HT1080 (cell line): ENCODE measurements at places on chromosomes 5 and 9.
A peak's percentile ranks its signal among the peaks of the same experiment; 100 is the strongest.

DNA sequence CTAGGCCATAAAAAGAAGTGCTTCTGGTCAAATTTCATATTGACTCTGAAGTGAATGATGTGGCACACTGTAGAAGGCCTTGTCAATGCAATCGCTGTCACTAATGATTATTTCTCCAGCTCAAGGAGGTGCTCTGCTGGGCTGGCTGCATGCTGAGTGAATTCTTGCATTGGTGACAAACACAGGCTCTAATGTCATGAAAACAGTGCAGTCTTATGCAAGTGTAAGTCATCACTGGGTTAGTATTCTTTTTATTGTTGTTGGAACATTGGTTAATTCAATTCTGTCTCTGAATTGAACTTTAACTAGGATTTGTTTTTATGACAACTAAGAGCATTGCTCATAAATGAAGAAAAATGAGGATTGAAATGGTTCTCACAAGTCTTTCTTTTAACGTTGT, 57.3 kb upstream of the CD180 start:
- DNase-seq = no peak

DNA sequence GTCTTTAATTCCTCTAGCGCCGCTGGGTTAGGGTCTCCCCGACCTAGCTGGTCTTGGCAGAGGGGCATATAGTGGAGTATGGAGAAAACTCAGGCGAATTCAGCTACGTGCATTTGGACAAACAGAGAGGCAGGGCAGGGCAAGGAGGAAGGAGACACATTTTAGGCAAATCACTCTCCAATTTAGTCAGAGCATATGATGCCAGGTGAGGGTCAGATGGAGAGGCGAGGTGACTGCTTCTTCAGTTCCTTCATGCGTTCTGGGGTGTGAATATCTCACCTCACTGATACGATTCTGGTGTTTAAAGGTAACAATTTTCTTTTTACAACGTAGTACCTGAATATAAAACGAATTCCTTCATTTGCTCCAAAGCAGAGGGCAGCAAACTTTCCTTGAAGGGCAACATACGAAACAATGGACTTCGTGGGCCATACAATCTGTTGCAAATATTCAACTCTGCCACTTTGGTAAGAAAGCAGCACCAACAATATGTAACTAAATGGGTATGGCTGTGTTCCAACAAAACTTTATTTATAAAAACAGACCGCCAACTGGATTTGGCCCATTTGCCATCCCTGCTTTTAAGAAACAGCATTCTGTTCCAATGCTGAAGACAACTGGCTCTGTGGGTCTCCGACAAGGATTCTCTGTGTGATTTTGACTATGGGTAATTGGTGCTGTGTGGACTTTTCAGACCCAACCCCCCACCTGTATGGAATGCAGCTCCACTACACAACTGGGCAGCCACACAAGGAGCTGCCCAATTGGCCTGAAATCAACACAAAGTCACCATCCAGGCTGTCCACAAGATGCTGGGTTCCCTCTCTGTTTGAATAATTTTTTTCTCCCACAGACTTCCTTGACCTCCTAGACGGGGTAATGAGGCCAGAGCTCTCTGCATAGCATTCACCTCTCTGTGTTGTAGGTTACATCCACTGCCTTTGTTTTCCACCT, 53.8 kb downstream of the RAPGEF1 start:
- DNase-seq = no peak

- peak; percentile 20 for DNase-seq
Measured at GRCh38 chr5:85823462-85824426, 794.0 kb upstream of the COX7C start.

GRCh38 chr5:93477816-93478215, 103.2 kb downstream of the NR2F1-AS1 start:
- DNase-seq = no peak

GRCh38 chr5:124210111-124210910, 536.1 kb downstream of the ZNF608 start:
- no peak for DNase-seq

- DNase-seq = peak; percentile 56
Measured at GRCh38 chr5:28234356-28234968, 1196.1 kb upstream of the CDH9 start.

DNA sequence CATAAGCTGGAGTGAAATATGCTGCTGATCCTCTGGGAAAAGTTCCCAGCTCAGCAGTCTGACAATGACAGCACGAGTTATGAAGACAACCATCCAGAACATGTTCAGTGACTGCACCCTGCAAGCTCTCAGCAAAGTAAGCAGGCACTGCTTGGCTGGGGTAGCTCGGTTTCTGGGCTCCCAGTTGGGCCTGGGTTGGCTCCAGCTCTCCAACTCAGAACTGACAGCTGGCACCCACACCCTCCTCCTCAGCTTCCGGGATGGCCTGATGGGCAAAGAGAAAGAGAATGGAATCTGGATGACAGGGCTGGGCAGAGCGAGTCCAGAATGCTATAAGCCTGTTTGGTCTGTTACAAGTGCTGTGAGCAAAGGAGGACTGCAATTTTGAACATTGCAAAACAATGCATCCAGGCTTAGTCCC, 185.0 kb downstream of the CSNK1G3 start:
- DNase-seq = peak; percentile 8

GRCh38 chr5:157718519-157718918, 12.7 kb upstream of the THG1L start:
- peak; percentile 71 for DNase-seq

DNA sequence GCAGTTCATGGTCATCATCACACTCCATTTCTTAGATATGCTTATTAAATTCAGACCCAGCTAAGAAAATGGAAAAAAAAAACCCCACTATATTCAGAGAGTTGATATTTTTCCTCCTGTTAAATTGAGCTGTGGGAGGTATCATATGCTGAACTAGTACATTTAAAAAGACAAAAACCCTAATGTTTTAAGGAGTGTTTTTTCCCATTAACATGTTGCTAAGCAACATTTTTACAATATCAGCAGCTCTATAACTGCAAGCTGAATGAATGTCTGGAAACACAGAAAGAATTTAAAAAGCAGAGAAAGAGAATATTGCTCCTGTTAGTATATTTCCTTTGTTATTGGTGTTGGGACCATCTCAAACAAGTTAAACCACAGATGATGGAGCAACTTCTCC, 265.8 kb upstream of the GRIA1 start:
- DNase-seq = no peak

GRCh38 chr5:93411716-93412115, 169.3 kb downstream of the NR2F1-AS1 start:
- DNase-seq = no peak

DNA sequence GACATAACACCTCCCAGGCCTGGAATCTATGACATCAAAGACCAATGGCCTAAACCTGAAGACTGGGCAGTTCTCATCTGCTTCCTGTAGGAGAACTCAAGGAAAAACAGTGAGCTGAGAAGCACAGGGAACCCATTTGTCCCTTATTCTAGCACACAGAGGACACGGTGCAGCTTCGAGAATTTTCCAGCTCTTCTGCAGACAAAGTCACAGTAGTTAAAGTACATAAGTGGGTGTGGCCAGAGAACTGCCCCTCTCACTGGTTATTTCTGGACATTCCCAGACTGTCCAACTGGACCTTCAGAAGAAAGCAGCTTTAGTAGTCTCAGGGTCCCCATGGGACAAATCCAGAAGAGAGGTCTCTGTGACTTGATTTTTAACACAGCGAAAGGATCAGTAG, 114.6 kb downstream of the KLHL3 start:
- DNase-seq = no peak

GRCh38 chr5:60945813-60946187, 795 bp downstream of the NDUFAF2 start:
- DNase-seq = peak; percentile 45

DNA sequence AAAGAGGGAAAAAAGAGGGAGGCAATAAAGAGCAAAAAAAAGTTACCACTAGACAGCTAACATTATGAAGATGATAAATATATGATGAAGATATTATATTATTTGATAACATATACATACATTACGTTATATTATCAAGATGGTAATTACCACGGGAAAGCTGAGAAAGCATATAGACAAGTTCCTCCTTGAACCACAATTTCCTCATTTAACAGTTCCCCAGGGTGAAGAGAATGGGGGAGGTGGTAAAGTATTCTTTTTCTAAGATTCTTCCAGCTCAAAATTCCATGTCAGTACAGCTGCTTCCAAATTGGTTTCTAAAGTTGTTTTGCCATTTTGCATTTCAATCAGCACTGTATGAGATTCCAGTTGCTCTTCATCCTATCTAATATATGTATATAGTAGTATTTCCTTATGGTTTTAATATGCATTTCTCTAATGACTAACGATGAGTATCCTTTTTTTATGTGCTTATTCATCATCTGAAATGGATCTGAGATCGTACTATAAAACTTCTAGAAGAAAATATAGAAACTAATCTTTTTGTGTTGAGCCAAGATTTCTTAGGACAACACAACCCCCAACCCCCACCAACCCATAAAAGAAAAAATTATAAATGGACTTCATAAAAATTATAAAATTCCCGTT, 49.5 kb upstream of the C9orf72 start:
- DNase-seq = no peak

DNA sequence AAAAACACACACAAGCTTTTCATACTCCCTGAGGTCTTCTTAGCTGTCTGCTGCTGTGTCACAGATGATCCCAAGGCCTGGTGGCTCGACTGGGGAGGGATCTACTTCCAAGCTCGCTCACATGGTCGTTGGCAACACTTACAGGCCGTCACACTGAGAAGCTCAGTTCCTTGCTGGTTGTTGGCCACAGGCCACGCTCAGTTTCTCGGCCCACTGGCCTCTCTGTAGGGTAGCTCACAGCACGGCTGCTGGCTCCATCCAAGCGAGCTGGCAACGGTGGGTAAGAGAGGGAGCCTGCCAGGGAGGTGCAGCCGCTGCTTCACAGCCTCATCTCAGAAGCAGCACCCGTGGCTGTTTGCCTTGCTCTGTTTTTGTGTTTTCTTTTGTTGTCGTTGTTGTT, 43.8 kb upstream of the GFPT2 start:
- no peak for DNase-seq

DNA sequence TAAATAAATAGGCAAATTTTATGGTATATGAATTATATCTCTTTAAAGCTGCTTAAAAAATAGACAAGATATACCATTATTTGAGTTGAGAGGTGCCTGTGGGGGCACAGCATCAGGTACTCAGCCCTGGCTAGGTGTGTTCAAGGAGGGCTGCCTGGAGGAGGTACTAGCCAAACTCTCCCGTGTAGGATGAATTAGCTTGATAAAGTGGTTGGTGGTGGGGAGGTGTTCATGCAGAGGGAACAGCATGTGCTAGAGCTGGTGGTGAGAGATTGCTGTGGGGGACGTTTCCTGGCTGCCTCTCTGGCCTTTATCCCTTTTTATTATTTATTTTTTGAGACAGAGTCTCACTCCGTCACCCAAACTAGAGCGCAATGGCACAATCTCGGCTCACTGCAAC, 23.2 kb upstream of the NCS1 start:
- no peak for DNase-seq

GRCh38 chr9:71986900-71987299, 73.5 kb downstream of the C9orf57 start:
- no peak for DNase-seq

DNA sequence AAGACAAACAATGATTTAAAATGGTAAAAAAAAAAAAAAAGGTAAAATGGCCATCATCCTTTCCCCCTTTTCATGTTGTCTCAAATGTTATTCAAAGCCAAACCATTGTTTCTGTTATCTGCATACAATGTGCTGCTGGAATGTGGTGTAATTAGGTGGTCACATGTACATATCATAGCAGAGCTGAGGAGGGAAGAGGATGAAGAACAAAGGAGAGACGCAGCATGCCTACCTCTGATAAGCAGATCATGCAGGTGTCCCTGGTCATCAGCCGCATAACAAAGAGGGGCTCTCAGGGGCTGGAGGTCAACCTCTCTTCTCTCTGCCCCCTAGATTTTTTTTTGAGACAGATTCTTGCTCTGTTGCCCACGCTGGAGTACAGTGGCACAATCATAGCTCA, 141.0 kb downstream of the CARTPT start:
- no peak for DNase-seq

DNA sequence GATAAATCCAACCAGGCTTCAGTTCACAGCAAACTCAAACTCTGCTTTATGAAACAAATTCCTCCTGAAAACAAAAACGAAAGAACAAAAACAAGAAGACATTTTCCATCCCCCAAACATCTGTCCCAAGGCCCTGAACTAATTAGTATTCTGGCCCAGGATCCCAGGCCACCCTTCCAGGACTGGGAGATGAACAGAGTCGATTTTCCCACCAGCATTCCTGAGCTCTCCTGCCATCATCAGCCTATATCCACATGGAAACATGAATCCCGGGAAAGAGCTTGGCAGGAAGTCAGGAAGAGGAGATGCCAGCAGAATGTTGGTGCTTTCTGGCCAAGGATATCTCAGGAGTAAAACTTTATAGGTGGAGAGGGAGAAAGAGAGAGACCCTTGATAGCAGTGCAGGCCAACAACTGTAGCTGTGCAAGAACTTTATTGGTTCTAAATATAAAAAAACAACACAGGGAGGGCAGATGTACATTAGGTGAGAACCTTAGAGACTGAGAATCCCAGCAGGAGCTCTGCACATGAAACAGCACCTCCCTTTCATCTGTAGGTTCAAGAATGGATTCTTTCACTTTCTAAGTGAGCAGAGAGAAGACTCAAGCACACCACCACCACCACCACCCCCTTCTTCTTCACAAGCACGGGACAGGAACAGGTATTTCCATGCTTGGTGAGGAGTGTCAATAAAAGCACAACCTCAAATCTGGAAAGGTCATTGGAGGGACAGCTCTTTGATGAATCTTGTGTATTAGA, 190.7 kb upstream of the TAS2R1 start:
- DNase-seq = peak; percentile 42

- DNase-seq = no peak
Measured at GRCh38 chr9:94833802-94834201, 107.3 kb downstream of the AOPEP start.

DNA sequence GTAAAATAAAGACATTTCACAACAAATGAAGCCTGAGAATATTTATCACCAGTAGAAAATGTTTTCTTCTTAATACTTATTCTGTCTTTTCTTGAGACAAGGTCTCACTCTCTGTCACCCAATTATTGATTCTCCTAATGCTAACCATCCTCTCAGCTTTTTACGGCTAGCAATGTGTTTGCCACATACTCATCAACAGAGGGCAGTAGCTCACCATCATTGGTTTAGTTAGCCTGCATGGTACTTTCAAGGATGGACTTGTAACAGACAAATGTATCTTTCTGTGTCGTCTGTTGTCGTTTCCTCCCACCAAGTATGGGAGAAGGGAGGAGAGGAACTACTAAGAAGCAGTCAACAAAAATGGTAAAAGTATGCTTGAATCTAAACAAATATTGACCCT, 5.9 kb upstream of the ACO1 start:
- peak; percentile 47 for DNase-seq

DNA sequence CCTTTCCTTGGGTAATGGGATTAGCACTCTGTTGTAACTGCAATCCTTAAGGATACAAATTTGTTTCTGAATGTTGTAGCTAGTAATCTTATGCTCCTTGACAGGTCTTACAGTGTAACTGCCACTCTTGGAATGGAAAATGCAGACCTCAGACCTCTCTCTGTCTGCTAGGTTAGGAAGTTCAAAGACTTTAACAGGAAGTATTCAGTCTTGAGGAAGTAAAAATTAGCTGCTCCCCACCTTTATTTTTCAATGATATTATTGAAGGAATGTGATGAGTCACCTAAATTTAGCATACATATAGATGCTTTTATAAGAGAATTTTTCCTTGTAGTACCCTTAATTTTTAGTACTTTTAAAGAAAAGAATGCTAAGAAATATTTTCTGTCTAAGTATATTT, 71.5 kb downstream of the PAM start:
- no peak for DNase-seq

GRCh38 chr9:117365438-117365837, 49.4 kb downstream of the ASTN2 start:
- no peak for DNase-seq
